ENCODE measurements at places on chromosomes 3 and 15. TPM values are rescaled to one million over a fixed set of nuclear protein-coding genes. Genes with fewer than 3 reads are reported as not detected.

MEIS2 gene
- 10.9 TPM for total RNA-seq

DRD3 gene
- total RNA-seq = not detected

C2CD4A gene
- total RNA-seq = 1.3 TPM

B3GALNT1 gene
- total RNA-seq = 7.4 TPM

SELENOS gene
- 143 TPM for total RNA-seq

ADAMTS7 gene
- 0.51 TPM for total RNA-seq

GASK1A gene
- total RNA-seq = 1.1 TPM

Data from bronchial epithelial cell (primary cell).